Activated T-cell treated with anti-CD3 and anti-CD28 coated beads, Interleukin-2, amount 50 U/mL, for 1 hour (primary cell): ENCODE measurements at places on chromosomes 5 and 9.

DNA sequence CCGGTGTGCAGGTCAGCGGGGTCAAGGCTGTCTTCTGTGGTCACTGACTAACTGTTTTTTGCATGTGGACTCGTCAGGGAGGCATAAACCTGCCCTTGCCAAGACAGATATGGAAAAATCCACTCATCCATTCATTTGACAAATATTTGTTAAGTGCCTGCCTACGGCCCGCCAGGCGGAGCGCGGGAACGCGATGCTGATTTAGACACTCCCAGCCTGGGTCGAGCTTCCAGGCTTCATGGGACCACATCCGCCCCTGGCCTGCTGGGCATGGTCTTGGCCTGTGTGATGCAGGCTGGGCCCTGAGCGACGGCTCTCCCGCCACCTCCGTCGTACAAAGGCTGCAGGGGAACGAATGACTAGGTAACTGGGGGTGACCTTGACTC is 18.1 kb downstream of the MYMK start:
- DNase-seq, result no peak

GRCh38 chr5:73793911-73794310 is 167.9 kb downstream of the ARHGEF28 start:
- no peak for DNase-seq

GRCh38 chr5:32343058-32343672 is 30.4 kb upstream of the MTMR12 start:
- no peak for DNase-seq

GRCh38 chr9:87519461-87519860 is 21.8 kb downstream of the DAPK1 start:
- no peak for DNase-seq

GRCh38 chr5:31232273-31232888 is 38.9 kb downstream of the CDH6 start:
- DNase-seq, result no peak

- DNase-seq, result no peak
Observed at GRCh38 chr9:100602342-100602801, 24.5 kb downstream of the CAVIN4 start.

- no peak for DNase-seq
Observed at GRCh38 chr9:79357616-79358015, 214.1 kb upstream of the TLE4 start.

DNA sequence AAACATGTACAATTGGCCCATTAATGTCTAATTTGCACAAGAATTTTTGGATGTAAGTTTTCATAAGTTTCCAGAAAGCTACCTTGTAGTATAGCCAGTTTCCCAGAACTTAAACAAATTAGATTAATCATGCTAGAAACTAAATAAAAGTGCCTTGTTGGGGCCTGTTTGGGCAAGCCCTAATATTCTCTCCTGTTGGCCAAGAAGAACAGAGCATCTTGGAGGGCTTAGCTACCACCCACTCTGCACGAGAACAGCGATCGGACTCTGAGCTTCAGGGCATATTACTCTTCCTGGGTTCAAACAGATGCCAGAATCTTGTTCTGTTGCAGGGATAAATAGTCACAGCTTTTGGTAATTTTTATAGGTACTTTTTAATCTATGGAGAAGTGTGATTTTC is 88.2 kb downstream of the GAS1 start:
- DNase-seq, result no peak

GRCh38 chr5:6236858-6237481 is 141.4 kb downstream of the MED10 start:
- DNase-seq, result no peak

DNA sequence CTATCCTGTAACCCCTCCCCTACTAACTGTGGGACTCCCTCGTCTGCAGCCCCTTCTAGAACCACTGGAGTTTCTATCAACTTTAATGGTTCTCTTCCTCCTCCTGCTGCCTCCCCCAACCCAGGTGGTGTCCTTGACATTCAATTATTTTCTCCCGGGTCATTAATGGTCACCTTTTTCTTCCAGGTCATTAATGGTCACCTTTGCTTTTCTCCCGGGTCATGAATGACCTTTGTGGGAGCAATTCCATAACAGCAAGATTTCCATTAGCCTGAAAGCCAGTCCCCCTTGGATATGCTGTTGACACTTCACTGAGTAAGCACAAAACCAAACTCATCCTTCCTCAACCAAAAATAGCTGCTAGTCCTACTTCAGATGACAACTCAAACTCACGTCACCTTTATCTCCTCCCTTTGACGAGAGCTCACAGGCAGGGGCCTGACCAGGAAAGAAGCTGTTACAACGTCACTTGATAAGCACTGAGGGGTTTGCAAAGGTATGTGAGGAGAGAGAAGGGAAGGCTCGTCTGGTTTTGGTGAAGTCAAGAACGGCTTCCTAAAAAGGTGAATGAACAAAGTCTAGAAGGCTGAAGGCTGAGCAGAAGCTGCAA is 10.9 kb downstream of the CCDC127 start:
- DNase-seq, result no peak

DNA sequence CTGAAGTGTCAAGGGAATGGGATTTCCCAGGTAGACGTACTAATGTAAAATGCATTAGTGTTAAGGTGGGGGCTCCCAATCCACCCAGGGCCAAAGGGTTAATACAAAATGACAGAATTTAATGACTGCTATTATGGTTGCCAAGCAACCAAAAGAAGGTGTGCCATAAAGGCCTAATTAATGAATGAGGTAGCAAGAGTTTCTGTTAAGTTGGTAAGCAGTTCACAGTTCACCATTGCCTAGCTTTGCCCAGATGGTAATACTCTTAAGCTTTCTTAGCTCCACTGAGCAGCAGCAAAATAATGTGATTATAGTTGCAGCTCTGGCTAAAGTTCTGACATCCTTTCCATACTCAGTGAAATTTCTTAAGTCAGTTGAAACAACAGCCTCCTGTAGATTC is 211.7 kb downstream of the DENND1A start:
- no peak for DNase-seq

GRCh38 chr9:76153902-76154629 is 240.2 kb downstream of the RFK start:
- DNase-seq, result no peak

GRCh38 chr5:75324791-75325190 is 12.2 kb upstream of the HMGCR start:
- no peak for DNase-seq
